ENCODE measurements at places on chromosomes 12 and 14.

DNA sequence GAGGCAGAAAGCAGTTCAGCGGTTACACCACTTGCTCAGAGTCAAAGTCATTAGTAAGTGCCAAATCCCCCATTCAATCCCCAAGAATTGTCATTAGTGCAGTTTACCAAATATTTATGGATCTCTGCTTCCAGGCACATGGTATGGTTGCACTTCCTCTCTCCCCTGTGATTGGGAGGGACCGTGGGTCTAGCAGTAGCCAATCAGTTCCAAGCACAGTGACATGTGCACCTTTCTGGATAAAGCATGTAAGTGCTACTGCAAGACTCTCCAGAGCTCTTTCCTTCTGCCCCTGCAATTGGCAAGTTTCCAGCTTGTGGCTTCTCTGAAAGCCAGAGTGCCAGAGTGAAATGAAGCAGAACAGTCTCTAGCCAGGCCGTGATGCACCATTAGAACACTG, 85.3 kb upstream of the FLRT2 start:
- H3K4me1 ChIP-seq = no peaks in the 10 kb centered on the region
- no peak for DNase-seq
- H3K27me3 ChIP-seq = no peaks in the 10 kb centered on the region
- H3K4me3 ChIP-seq = no peak overlapping the region
- H3K36me3 ChIP-seq = no peaks in the 10 kb centered on the region

GRCh38 chr12:92132288-92132687, 13.4 kb downstream of the BTG1 start:
- peak overlapping the region; percentile 7 for H3K4me3 ChIP-seq
- DNase-seq = peak; percentile 41
- peaks cover 3% of the 10 kb centered on the region for H3K36me3 ChIP-seq
- no peaks in the 10 kb centered on the region for H3K27me3 ChIP-seq
- H3K4me1 ChIP-seq = peaks cover 91% of the 10 kb centered on the region

DNA sequence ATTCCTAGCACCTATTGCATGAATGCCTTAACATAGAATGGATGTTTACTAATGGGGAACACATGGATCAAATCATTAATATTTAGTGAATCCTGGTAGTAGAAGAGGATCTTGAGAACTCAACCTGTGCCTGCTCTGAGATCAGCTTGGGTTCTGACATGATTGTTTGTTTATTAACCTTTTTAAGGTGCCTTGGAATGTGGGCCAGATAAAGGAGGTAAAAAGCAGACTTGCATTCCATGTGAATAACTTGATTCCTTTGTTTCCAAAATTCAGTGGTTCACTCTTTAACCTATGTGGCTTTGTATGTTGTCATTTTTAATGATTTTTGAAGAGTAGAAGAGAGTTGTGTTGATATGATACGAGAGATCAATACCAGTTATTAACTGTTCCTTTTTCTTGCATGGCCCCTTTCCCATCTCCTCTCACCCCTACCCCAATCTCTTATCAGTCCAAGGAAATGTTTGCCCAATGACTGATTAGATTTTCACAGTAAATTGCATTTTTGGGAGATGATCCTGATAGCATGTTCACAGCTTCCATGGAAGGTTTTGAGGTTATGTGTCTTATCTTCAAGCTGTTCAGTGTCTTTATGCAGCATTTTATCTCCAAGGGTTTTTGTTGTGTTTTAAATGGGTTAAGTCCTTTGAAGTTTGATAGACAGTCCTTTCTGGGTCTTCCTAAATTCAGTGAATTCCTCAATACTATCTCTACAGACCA, 193.7 kb upstream of the FRMD6 start:
- no peak overlapping the region for H3K4me3 ChIP-seq
- H3K27ac ChIP-seq = no peak overlapping the region
- no peak for DNase-seq
- H3K4me1 ChIP-seq = no peaks in the 10 kb centered on the region

DNA sequence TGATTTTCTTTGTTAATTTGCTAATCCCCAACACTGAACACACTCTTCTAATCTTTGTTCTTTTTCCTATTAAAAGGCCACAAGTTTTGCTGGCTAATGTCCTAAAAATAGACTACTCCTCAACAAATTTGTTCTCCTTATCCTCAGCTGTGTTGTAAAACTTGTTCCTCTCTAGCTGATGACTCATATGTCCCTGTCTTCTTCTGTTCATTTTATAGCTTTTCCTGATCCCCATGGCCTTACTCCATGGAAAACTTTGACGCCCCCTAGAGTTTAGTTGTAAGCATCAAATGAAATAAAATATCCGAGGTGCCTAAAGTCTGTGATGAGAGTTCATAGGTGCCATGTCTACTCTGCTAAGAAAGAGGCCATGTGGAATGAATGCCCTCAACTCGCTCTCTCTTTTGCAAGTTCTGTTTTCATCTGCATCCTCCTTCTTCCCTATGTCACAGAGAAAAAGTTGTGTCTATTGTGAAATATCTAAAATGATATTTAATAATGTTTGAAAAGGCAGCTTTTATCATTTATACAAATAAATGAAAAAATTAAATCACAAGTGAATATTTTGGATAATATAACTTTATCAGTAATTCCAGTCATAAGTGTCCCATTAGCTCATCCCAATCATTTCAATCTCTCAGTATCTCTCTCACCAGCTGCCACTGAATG, 237.9 kb downstream of the IPO8 start:
- no peaks in the 10 kb centered on the region for H3K27me3 ChIP-seq
- H3K36me3 ChIP-seq = no peaks in the 10 kb centered on the region
- no peak for DNase-seq
- no peak overlapping the region for H3K27ac ChIP-seq
- H3K4me1 ChIP-seq = no peaks in the 10 kb centered on the region

All from CD4-positive, alpha-beta memory T cell (primary cell).